Activated CD4-positive, alpha-beta T cell treated with anti-CD3 and anti-CD28 coated beads, Interleukin-2, amount 10 ng/mL, durations not matched to agents 24 days and 14 days (primary cell): ENCODE measurements at places on chromosomes 12 and 14.

GRCh38 chr14:69755296-69755695 is 11.6 kb upstream of the SRSF5 start:
- no peaks in the 10 kb centered on the region for H3K36me3 ChIP-seq
- peak overlapping the region; percentile 69 for H3K27ac ChIP-seq
- no peak for DNase-seq
- H3K27me3 ChIP-seq: no peaks in the 10 kb centered on the region
- H3K4me1 ChIP-seq: peaks cover 12% of the 10 kb centered on the region

- H3K4me3 ChIP-seq: peak overlapping the region; percentile 75
- H3K27me3 ChIP-seq: no peaks in the 10 kb centered on the region
- peaks cover 37% of the 10 kb centered on the region for H3K4me1 ChIP-seq
- H3K36me3 ChIP-seq: no peaks in the 10 kb centered on the region
Measured at GRCh38 chr12:7989827-7990491, 42.6 kb upstream of the FOXJ2 start.

DNA sequence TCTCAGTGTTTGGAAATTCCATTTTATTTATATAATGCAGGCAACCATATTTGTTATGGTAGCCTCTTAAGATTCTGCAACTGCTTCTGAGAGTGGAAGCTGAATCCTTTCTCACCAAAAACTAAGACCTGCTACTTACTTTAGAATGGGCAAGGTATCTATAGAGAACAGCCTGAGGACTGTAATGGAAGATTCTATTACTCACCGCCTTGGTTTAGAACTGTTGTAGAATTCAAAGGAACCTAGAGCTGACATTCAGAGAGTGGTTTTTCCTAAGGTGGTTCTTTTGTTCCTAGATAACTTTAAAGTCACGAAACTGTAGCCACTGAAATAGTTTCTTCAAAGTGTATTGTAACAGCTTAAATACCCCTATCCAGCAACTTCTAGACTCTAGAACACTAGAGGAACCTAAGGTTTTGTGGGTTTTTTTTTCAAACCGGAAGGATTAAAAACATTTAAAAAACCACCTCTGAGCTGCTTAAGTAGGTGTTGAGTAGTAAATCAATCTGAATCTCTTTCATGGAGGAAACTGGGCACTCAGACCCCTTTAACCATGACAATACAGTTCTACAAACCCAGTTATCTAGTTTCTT is 4.2 kb downstream of the TDP1 start:
- H3K27ac ChIP-seq: peak overlapping the region; percentile 76
- H3K4me3 ChIP-seq: peak overlapping the region; percentile 60
- peaks cover 73% of the 10 kb centered on the region for H3K36me3 ChIP-seq
- H3K4me1 ChIP-seq: peaks cover 60% of the 10 kb centered on the region

DNA sequence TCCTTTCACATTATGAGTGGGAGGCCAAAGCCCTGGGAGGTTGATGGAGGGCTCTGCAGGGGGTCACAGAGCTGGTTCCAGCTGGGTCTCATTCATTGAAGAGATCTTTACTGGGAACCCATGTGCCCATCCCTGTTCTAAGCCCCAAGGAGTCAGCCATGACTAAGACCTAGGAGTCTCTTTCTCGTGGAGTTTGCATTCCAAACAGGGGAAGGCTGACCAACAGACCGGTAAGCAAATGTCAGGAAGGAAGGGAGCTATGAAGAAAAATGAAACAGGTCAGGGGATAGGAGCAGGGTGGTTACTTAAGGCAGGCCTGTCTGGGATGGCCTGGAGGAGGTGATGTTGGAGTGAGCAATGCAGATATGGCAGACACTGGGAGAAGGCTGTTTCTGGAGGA is 31.5 kb downstream of the SYNDIG1L start:
- H3K36me3 ChIP-seq: no peaks in the 10 kb centered on the region
- no peak for DNase-seq
- H3K27me3 ChIP-seq: peaks cover 18% of the 10 kb centered on the region
- no peak overlapping the region for H3K4me3 ChIP-seq
- H3K4me1 ChIP-seq: no peaks in the 10 kb centered on the region
- no peak overlapping the region for H3K27ac ChIP-seq

DNA sequence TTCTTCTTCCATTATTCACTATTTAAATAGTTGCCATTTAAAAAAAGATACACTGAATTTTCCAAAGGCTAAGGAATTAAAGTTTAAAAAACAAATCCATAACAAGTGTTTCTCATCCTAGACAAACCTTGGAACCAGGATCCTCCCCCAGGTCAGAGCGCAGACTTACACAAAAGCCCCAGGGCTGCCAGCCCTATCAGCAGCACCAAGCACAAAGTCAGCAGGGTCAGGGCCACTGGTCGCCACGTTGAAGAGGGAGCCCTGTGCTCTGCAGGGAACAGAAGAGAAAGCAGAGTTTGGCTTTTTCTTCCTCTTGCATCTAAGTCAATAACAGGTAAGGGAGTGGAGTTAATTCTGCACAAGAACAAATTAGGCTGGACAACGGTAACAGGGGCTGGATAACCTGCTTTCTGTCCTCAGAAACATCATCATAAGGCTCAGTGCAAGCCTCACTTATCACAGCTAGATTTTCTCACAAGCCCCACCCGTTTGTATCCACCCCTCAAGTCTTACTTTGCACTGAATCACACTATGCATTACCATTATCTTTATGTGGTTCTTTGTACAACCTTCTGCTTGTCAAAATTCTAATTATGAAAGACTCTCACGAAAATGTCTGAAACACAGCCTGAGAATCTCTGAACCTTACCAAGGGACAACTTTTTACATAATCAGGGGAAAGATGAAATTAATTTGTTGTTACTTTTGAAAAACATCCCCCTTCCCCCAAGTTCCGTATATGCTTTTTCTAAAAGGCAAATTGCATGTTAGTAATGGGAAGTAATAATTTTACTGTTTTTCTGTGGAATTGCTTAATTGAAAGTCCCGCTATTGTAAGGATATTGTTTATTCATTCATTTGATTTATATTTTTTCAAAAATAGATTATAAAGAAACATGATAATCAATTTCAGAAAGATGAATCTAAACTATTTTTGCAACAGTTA is 9.6 kb downstream of the CLEC1A start:
- no peak overlapping the region for H3K27ac ChIP-seq
- DNase-seq: no peak
- H3K4me3 ChIP-seq: no peak overlapping the region
- peaks cover 21% of the 10 kb centered on the region for H3K27me3 ChIP-seq
- no peaks in the 10 kb centered on the region for H3K36me3 ChIP-seq

GRCh38 chr12:85325442-85325841 is 45.4 kb downstream of the ALX1 start:
- no peaks in the 10 kb centered on the region for H3K27me3 ChIP-seq
- no peak overlapping the region for H3K27ac ChIP-seq
- DNase-seq: no peak
- H3K36me3 ChIP-seq: no peaks in the 10 kb centered on the region
- no peaks in the 10 kb centered on the region for H3K4me1 ChIP-seq
- no peak overlapping the region for H3K4me3 ChIP-seq

GRCh38 chr12:87336814-87337336 is 692.3 kb downstream of the C12orf50 start:
- H3K27ac ChIP-seq: no peak overlapping the region
- no peaks in the 10 kb centered on the region for H3K27me3 ChIP-seq
- H3K4me1 ChIP-seq: no peaks in the 10 kb centered on the region
- no peak overlapping the region for H3K4me3 ChIP-seq
- DNase-seq: no peak
- no peaks in the 10 kb centered on the region for H3K36me3 ChIP-seq

- no peaks in the 10 kb centered on the region for H3K27me3 ChIP-seq
- peak overlapping the region; percentile 97 for H3K27ac ChIP-seq
- peak overlapping the region; percentile 89 for H3K4me3 ChIP-seq
Measured at GRCh38 chr14:97977651-97978261, 1180.6 kb downstream of the VRK1 start.

GRCh38 chr12:76399040-76399439 is 50.8 kb upstream of the BBS10 start:
- H3K4me3 ChIP-seq: no peak overlapping the region
- H3K36me3 ChIP-seq: peaks cover 12% of the 10 kb centered on the region
- H3K27ac ChIP-seq: no peak overlapping the region
- no peak for DNase-seq
- H3K4me1 ChIP-seq: no peaks in the 10 kb centered on the region

- H3K27ac ChIP-seq: no peak overlapping the region
- H3K4me3 ChIP-seq: no peak overlapping the region
- no peak for DNase-seq
- no peaks in the 10 kb centered on the region for H3K27me3 ChIP-seq
- peaks cover 4% of the 10 kb centered on the region for H3K4me1 ChIP-seq
Measured at GRCh38 chr12:76391461-76391860, 43.2 kb upstream of the BBS10 start.

- H3K27ac ChIP-seq: peak overlapping the region; percentile 6
- no peak for DNase-seq
- peaks cover 6% of the 10 kb centered on the region for H3K4me1 ChIP-seq
Measured at GRCh38 chr14:60956202-60956601, 24.7 kb downstream of the TRMT5 start.

- no peak for DNase-seq
- peaks cover 11% of the 10 kb centered on the region for H3K4me1 ChIP-seq
- H3K27ac ChIP-seq: no peak overlapping the region
- peaks cover 1% of the 10 kb centered on the region for H3K36me3 ChIP-seq
Measured at GRCh38 chr12:124538194-124539082, 29.0 kb downstream of the NCOR2 start.

DNA sequence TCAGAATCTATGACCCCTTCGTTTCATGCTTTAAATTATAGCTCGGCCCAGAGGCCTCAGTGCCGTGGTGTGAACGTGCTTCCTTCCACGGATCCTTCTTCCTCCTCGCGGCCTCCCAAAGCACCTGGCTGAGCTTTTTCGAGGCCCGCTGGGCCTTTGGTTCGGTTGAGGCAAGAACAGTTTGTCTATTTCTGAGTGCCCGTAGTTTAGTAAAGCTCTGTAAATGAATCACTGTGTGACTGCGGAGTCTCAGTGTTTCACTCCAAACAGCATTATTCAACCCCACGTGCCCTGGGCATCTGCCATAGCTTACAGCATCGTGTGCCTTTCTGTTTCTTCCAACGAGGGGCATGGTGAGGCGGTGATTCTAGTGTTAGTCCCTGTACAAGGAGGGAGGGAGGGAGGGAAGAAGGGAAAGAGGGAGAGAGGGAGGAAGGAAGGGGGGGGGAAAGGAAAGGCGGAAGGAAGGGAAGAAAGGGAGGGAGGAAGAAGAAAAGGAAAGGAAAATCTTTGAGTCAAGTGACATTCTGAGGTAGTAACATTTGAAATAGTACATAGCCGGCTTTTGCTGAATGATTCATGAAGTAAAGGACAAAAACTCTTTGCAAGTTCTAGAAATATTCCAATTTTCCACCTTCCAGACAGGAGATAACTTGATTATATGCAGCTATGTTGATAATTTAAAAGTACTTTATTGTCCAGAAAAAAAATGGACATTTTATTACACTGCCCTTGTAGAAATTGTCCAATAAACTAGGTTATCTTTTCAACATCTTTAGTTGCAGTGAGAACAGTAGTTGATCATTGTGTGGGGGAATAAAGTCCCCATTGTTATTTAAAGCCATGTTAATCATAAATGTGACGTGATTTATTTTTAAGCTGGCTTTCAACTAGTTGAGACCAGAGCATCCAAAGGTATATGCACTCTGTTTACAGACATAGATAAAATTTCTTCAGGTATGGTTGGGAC is 1.2 kb upstream of the TRIM9 start:
- no peaks in the 10 kb centered on the region for H3K36me3 ChIP-seq
- H3K4me3 ChIP-seq: peak overlapping the region; percentile 91
- peaks cover 15% of the 10 kb centered on the region for H3K4me1 ChIP-seq
- H3K27me3 ChIP-seq: peaks cover 60% of the 10 kb centered on the region

- no peak overlapping the region for H3K27ac ChIP-seq
- no peak for DNase-seq
- peaks cover 7% of the 10 kb centered on the region for H3K27me3 ChIP-seq
- no peak overlapping the region for H3K4me3 ChIP-seq
- H3K4me1 ChIP-seq: no peaks in the 10 kb centered on the region
Measured at GRCh38 chr12:80400571-80400991, 43.5 kb upstream of the PTPRQ start.

- H3K27ac ChIP-seq: no peak overlapping the region
- no peak for DNase-seq
- no peak overlapping the region for H3K4me3 ChIP-seq
- H3K36me3 ChIP-seq: no peaks in the 10 kb centered on the region
- no peaks in the 10 kb centered on the region for H3K4me1 ChIP-seq
- H3K27me3 ChIP-seq: peaks cover 5% of the 10 kb centered on the region
Measured at GRCh38 chr12:132342251-132343227, 13.2 kb upstream of the GALNT9 start.

DNA sequence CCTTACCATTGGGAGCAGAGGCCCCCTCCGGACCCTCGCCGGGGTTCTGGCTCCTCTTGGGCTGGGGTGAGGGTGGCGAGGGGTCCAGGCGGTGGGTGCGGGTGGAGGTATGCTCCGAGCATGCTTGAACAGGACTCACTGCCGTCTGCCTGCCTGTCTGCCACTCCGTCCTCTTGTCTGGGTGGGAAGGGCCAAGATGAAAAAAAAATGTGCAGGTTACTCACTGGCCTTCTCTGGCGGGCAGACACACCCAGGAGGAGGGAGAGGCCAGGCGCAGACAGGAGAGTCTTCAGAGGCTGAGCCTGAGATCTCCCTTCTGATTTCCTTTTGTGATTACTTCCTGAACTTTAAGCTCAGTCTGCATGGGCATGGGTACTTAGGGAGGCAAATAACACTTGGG is 76.1 kb downstream of the STON2 start:
- no peak overlapping the region for H3K27ac ChIP-seq
- no peaks in the 10 kb centered on the region for H3K4me1 ChIP-seq
- no peak overlapping the region for H3K4me3 ChIP-seq
- DNase-seq: no peak
- H3K27me3 ChIP-seq: peaks cover 5% of the 10 kb centered on the region

DNA sequence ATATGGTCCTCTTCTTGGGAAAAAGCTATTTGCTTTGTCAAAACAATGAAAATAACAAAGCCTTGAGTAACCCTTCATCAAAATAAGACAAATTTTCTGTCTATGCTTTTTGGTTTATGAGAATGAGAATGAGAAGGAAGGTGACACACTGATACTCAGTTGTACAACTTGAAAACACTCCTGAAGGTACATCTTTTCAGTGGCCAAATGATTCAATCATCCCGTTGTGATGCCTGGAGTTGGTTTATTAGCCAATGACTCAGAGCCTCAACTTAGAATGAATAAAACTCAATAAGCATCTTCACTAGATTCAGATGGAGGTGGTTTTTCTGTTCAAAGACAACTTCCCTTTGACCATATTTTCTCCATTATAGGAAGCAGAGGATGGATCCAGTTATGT is 7.8 kb upstream of the CALM1 start:
- H3K4me3 ChIP-seq: no peak overlapping the region
- DNase-seq: no peak
- no peaks in the 10 kb centered on the region for H3K27me3 ChIP-seq
- H3K27ac ChIP-seq: peak overlapping the region; percentile 46
- no peaks in the 10 kb centered on the region for H3K36me3 ChIP-seq

- H3K27me3 ChIP-seq: peaks cover 4% of the 10 kb centered on the region
- no peak overlapping the region for H3K27ac ChIP-seq
- H3K36me3 ChIP-seq: no peaks in the 10 kb centered on the region
- H3K4me1 ChIP-seq: no peaks in the 10 kb centered on the region
- no peak overlapping the region for H3K4me3 ChIP-seq
Measured at GRCh38 chr14:51457843-51458562, 193.7 kb upstream of the FRMD6 start.

- no peaks in the 10 kb centered on the region for H3K36me3 ChIP-seq
- H3K4me1 ChIP-seq: no peaks in the 10 kb centered on the region
- peaks cover 8% of the 10 kb centered on the region for H3K27me3 ChIP-seq
- DNase-seq: no peak
- no peak overlapping the region for H3K4me3 ChIP-seq
- no peak overlapping the region for H3K27ac ChIP-seq
Measured at GRCh38 chr14:26204366-26204727, 393.5 kb downstream of the NOVA1 start.
